ENCODE measurements at places on chromosomes 6 and 20. TPM values are rescaled to one million over a fixed set of nuclear protein-coding genes. Genes with fewer than 3 reads are reported as not detected.

The KCNG1 gene
- 8.6 TPM for total RNA-seq

The CALHM4 gene
- total RNA-seq, result 0.18 TPM

The FLRT3 gene
- total RNA-seq, result 0.18 TPM

The SOX18 gene
- 16.0 TPM for total RNA-seq

The SRSF6 gene
- 44.4 TPM for total RNA-seq

The EPPIN gene
- total RNA-seq, result not detected

The TNFRSF21 gene
- total RNA-seq, result 19.8 TPM

The SPATA25 gene
- total RNA-seq, result 0.75 TPM

The CRISP2 gene
- total RNA-seq, result not detected

The GLP1R gene
- total RNA-seq, result not detected

The PPP1R3G gene
- 1.2 TPM for total RNA-seq

The ARMC2 gene
- total RNA-seq, result 2.1 TPM

The BEND3 gene
- total RNA-seq, result 3.7 TPM

The SH3BGRL2 gene
- 15.9 TPM for total RNA-seq

The TRDN gene
- total RNA-seq, result not detected

The DNAH8 gene
- total RNA-seq, result under 0.01 TPM

The UBE2C gene
- total RNA-seq, result 9.7 TPM

The PRDM1 gene
- 0.94 TPM for total RNA-seq

The BACH2 gene
- total RNA-seq, result 0.27 TPM

The KCNK17 gene
- not detected for total RNA-seq

The EYS gene
- under 0.01 TPM for total RNA-seq

The PGC gene
- not detected for total RNA-seq

The BPIFB4 gene
- not detected for total RNA-seq

The BRD2 gene
- 63.6 TPM for total RNA-seq

The CCN6 gene
- not detected for total RNA-seq

The CST7 gene
- not detected for total RNA-seq

The PRRT1 gene
- not detected for total RNA-seq

The WFDC2 gene
- not detected for total RNA-seq

The FBXO5 gene
- 6.9 TPM for total RNA-seq

The PREX1 gene
- 61.7 TPM for total RNA-seq

The GSTA1 gene
- not detected for total RNA-seq

The GGTLC1 gene
- total RNA-seq, result not detected

The RNF182 gene
- total RNA-seq, result under 0.01 TPM

The LY6G6D gene
- not detected for total RNA-seq

The NRM gene
- total RNA-seq, result 1.4 TPM

The OR2B3 gene
- not detected for total RNA-seq

The HLA-DRB1 gene
- 0.09 TPM for total RNA-seq

The TREM1 gene
- not detected for total RNA-seq

The GJA10 gene
- total RNA-seq, result not detected

The PKIB gene
- total RNA-seq, result not detected

The EBF4 gene
- total RNA-seq, result 0.99 TPM

The PHACTR3 gene
- not detected for total RNA-seq

The MRPL14 gene
- total RNA-seq, result 68.4 TPM

The ZNF311 gene
- total RNA-seq, result 0.63 TPM

The LGSN gene
- total RNA-seq, result not detected

The C6orf58 gene
- total RNA-seq, result not detected

The OXT gene
- total RNA-seq, result not detected

Data from endothelial cell of coronary artery (primary cell).